ENCODE measurements at places on chromosomes 13 and 19.

- no peak for DNase-seq
These were observed 25.7 kb downstream of the C13orf46 start for GRCh38 chr13:113948034-113948742.

- DNase-seq = no peak
These were observed 3.1 kb upstream of the BCL3 start for GRCh38 chr19:44745341-44745831.

DNA sequence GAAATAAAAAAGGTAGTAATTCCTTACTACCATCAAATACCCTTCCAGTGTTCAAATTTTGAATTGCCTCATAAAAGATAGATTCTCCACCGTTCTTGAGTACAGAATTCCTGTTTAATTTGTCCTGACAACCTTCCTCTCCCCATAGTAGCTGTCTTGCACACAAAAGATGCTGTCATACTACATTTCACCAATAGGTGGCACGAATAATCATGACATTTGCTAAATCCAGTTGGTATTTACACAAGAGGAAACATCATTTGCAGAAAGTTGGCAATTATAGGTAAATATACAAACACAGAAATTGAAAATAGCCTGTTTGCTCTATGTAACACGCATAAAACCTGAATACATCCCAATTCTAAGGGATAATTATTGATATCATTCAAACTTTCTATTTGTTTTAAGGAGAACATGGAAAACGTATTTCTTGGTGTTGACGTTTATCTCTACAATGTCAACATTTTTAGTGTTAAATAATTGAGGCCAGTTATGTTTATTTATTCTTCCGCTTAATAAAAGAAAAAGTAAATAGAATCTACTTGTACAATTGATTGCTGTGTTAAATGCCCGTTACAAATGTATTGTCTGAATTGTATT, 58.3 kb upstream of the CLDN10 start:
- DNase-seq = no peak

- no peak for DNase-seq
These were observed 20.3 kb upstream of the RAP2A start for GRCh38 chr13:97413694-97414093.

DNA sequence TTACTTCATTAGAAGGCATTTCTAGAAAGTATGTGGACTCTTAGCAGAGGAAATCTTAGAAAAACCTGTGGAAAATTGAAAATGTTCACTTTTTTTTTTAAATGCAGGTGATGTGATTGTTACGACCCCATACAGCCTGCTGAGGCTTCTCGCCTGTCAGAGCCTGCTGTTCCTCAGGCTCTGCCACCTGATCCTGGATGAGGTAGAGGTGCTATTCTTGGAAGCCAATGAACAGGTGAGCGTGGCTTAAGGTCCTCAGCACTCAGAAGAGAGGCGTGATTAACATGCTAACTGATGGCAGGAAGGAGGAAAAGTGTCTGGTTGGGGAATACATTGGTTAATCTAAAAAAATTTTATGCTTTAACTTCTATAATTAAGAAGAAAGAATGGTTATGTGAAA, 71.4 kb downstream of the SLC7A9 start:
- DNase-seq = no peak

Measured in HS-5 (cell line).